Activated B cell treated with CpG ODN at 0.5 μM for 24 hours (primary cell): ENCODE measurements at places on chromosomes 7 and 10. TPM values are rescaled to one million over a fixed set of nuclear protein-coding genes. Genes with fewer than 3 reads are reported as not detected.

- H3K27me3 ChIP-seq, result peaks cover 13% of the 10 kb centered on the region
- H3K4me1 ChIP-seq, result no peaks in the 10 kb centered on the region
- no peak for DNase-seq
- H3K27ac ChIP-seq, result no peak overlapping the region
- no peaks in the 10 kb centered on the region for H3K36me3 ChIP-seq
Measured at GRCh38 chr7:155579565-155579964, 33.2 kb upstream of the CNPY1 start.

DNA sequence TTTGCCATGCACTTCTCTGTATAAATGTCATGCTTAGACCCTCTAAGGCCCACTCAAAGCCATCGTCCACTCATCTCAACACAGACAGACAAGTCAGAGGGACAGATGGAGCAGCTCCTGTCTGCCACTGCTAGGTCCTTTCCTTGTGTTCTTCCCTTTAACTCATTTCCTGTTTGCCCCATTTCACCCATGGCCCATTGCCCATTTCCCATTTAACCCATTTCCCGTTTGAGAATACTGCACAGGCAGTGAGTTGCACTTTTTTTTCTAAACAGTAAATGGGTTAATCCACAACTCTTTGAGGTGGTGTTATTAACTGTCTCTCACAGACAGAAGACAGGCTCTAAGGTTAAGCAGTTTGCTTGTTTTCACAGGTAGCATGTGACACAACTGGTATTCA, 179.3 kb downstream of the NPSR1 start:
- H3K4me3 ChIP-seq, result no peak overlapping the region
- no peak overlapping the region for H3K27ac ChIP-seq
- H3K36me3 ChIP-seq, result no peaks in the 10 kb centered on the region
- H3K4me1 ChIP-seq, result no peaks in the 10 kb centered on the region

GRCh38 chr10:61943674-61944378, 42.3 kb downstream of the ARID5B start:
- peak overlapping the region; percentile 44 for H3K4me3 ChIP-seq
- H3K27me3 ChIP-seq, result no peaks in the 10 kb centered on the region
- H3K4me1 ChIP-seq, result peaks cover 66% of the 10 kb centered on the region
- peak overlapping the region; percentile 91 for H3K27ac ChIP-seq

GRCh38 chr7:107857541-107857912, 33.5 kb upstream of the DLD start:
- peaks cover 7% of the 10 kb centered on the region for H3K4me1 ChIP-seq
- no peak overlapping the region for H3K4me3 ChIP-seq
- peaks cover 4% of the 10 kb centered on the region for H3K27me3 ChIP-seq

GRCh38 chr7:44537442-44537841, 3.7 kb downstream of the NPC1L1 start:
- no peak for DNase-seq
- no peaks in the 10 kb centered on the region for H3K36me3 ChIP-seq

- no peak overlapping the region for H3K4me3 ChIP-seq
- H3K4me1 ChIP-seq, result no peaks in the 10 kb centered on the region
- no peak overlapping the region for H3K27ac ChIP-seq
- H3K27me3 ChIP-seq, result peaks cover 5% of the 10 kb centered on the region
- no peaks in the 10 kb centered on the region for H3K36me3 ChIP-seq
- no peak for DNase-seq
Measured at GRCh38 chr7:94882891-94883290, 24.5 kb upstream of the PPP1R9A start.

GRCh38 chr7:132472463-132473120, 103.7 kb downstream of the PLXNA4 start:
- no peak for DNase-seq
- no peak overlapping the region for H3K27ac ChIP-seq
- no peaks in the 10 kb centered on the region for H3K4me1 ChIP-seq
- no peak overlapping the region for H3K4me3 ChIP-seq
- no peaks in the 10 kb centered on the region for H3K36me3 ChIP-seq

DNA sequence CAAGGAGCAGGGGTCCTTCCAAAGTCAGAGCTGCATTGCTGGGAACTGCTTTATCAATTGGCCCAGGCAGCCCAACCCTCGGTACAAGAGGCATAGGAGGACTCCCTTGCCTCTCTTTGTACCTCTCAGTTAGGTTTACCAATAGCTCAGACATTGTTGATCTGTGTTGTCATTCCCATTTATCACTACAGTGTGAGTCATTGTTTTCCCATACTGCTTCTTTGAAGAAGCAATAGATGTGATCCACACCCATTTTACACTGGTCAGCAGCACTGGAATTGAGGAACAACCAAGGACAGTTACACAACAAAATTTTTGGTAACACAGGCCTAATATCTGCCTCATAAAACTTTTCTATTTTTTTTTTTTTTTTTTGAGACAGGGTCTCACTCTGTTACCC, 307.2 kb downstream of the SNX13 start:
- no peaks in the 10 kb centered on the region for H3K27me3 ChIP-seq
- no peak for DNase-seq
- H3K36me3 ChIP-seq, result no peaks in the 10 kb centered on the region
- H3K4me1 ChIP-seq, result no peaks in the 10 kb centered on the region
- H3K27ac ChIP-seq, result no peak overlapping the region

DNA sequence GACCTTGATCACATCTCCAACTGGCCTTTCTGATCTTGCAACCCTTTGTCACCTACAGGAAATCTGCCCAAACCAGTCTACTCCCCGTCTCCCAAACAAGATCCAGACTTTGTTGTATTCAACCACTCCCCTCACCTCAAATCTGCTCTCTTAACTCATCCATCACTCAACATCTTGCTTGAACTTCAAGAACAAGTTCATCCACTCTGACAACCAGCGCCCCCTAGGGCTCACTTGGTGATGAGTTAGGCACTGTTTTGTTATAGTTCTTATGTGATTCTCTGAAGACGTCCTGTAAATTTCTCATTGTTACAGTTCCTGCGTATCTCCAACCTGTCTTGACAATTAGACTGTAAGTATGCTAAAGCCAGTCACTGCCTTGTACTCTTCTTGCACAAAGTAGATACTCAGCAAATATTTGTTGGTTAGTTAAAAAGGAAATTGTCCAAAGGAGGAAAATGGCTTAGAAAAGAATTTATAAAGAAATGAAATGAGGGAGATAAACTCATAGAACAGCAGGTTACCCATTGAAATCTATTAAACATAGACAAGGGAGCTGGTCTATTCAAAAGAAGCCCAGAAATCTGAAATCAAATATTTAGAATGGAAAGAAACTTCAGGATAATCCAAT, 5.3 kb downstream of the FRMD4A start:
- H3K36me3 ChIP-seq, result no peaks in the 10 kb centered on the region
- no peak for DNase-seq
- H3K4me1 ChIP-seq, result peaks cover 2% of the 10 kb centered on the region

- peaks cover 30% of the 10 kb centered on the region for H3K36me3 ChIP-seq
- H3K4me1 ChIP-seq, result no peaks in the 10 kb centered on the region
- H3K4me3 ChIP-seq, result no peak overlapping the region
- H3K27ac ChIP-seq, result no peak overlapping the region
- H3K27me3 ChIP-seq, result no peaks in the 10 kb centered on the region
Measured at GRCh38 chr7:27615420-27616185, 47.1 kb downstream of the HIBADH start.

DNA sequence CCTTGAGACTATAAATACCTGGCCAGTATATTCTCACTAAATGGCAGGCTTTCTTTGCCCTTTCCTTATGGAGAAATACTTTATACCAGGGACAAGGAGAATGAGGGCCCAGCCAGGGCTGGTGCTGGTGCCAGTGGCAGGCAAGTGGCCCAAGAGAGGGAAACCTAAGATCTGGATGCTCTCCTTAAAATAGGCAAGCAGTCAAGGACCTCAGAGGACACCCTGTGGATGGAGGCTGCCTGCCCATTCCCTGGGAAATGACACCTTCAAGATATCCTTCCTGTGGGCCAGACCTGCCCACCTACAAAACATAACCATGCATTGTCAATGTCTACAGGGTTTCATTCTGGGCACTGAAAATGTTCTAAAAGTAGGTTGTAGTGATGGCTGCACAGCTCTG, 29.1 kb downstream of the POLR3A start:
- no peaks in the 10 kb centered on the region for H3K27me3 ChIP-seq
- DNase-seq, result no peak
- no peaks in the 10 kb centered on the region for H3K4me1 ChIP-seq
- no peak overlapping the region for H3K4me3 ChIP-seq

DNA sequence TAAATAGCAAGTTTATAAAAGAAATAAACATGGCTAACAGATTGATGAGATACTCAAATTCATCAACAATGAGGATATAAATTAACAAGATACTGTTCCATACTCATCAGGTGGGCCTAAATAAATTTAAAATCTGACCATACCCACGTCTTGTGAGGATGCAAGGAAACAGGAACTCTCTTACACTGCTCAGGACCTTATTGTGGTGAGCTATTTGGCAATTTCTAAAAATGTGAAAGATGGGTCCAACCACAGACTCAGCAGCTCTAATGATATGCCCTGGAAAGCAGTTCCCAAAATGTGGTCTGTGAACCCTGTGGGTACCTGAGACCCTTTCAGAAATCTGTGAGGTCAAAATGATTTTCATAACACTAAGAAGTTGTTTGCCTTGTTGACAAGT, 21.5 kb downstream of the RPP38 start:
- peaks cover 34% of the 10 kb centered on the region for H3K36me3 ChIP-seq
- H3K4me3 ChIP-seq, result no peak overlapping the region
- no peaks in the 10 kb centered on the region for H3K27me3 ChIP-seq
- no peak overlapping the region for H3K27ac ChIP-seq

DNA sequence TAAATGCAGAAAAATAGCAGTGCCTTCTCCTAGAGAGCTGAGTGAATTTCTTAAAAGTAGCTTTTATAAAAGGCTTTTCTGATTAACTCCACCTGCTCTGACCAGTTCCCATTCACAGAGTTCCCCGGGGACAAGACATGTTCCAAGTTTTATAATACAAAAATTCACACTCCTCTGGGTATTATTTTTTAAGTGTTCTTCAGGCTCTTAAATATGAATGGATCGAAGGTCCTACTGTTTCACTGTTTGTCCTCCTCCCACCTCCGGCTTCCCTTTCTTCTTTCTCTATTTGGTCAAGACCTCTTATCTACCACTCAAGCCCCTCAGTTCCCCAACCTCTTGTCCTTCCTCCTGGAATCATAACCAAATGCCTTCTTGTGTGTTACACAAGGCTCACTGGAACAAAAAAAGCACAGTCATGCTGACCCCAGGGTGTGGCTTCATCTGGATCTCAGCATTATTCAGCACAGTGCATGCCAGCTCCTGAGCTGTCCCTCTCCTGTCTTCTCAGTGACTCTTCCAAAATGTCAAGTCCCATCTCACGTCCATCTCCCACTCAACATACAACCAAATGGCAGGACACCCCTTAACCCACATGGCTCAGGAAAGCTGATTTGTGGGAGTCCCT, 222.4 kb downstream of the SORCS1 start:
- H3K4me1 ChIP-seq, result no peaks in the 10 kb centered on the region
- DNase-seq, result no peak
- H3K27me3 ChIP-seq, result no peaks in the 10 kb centered on the region
- H3K27ac ChIP-seq, result no peak overlapping the region
- H3K4me3 ChIP-seq, result no peak overlapping the region

GRCh38 chr7:108114117-108114841, 15.9 kb downstream of the LAMB4 start:
- H3K4me3 ChIP-seq, result no peak overlapping the region
- H3K27ac ChIP-seq, result no peak overlapping the region
- no peaks in the 10 kb centered on the region for H3K36me3 ChIP-seq
- no peaks in the 10 kb centered on the region for H3K27me3 ChIP-seq
- DNase-seq, result no peak

- H3K27ac ChIP-seq, result no peak overlapping the region
- no peak overlapping the region for H3K4me3 ChIP-seq
- H3K36me3 ChIP-seq, result peaks cover 65% of the 10 kb centered on the region
- H3K27me3 ChIP-seq, result no peaks in the 10 kb centered on the region
- peaks cover 11% of the 10 kb centered on the region for H3K4me1 ChIP-seq
Measured at GRCh38 chr10:73850211-73850610, 24.1 kb downstream of the CAMK2G start.

DNA sequence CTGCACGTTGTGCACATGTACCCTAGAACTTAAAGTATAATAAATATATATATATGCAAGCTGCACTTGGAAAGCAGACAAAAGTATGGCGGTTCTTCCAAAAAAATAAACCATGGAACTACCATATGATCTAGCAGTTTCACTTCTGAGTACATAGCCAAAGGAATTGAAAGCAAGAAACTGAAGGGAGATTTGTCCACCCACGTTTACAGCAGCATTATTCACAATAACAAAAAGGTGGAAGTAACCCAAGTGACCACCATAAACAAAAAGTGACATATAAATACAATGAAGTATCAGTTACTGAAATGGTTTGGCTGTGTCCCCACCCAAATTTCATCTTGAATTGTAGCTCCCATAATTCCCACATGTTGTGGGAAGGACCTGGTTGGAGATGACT, 525.3 kb upstream of the CELF2 start:
- H3K27ac ChIP-seq, result no peak overlapping the region
- H3K36me3 ChIP-seq, result no peaks in the 10 kb centered on the region
- H3K27me3 ChIP-seq, result peaks cover 6% of the 10 kb centered on the region
- H3K4me3 ChIP-seq, result no peak overlapping the region

DNA sequence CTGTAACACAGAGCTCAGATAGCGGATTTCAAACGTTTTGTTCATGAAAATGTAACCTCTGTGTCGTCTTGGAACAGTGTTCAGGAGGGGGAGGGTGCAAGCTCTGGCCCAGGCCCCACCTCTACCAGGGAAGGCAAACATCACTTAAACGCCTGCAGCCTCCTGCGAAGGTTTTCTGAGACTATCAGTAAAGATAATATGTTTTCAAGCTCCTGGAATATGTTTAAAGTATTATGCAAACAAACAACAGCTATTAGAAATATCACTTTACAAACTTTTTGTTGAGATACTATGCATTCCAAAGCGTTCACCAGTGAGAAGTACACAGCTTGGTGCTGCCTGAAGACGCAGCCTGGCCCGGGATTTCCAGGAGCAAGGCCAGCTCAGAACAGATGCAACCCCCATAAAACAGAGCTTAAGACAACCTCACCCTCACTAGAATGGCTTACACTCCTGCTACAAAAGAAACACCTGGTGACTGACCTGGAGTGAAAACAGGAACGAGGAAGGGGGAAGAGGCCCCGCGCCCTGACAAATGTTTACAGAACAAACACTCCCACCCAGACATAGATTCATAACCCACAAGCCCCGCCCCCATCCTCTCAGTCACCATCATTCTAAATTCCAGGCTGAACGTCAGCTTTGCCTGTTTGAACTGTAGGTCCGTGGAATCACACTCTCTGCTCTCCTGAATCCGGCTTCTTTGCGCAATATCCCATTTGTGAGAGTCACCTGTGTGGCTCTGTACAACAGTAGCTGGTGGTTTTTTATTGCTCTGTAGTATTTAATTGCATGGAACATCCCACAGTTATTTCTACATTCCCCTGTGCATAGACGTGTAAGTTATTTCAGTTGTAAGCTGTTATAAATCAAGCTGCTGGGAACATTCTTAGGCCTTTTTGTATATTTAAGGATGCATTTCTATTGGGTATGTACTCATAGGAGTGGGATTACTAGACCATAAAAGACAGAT, 155.0 kb downstream of the PTPRN2 start:
- DNase-seq, result no peak
- H3K36me3 ChIP-seq, result no peaks in the 10 kb centered on the region
- peaks cover 5% of the 10 kb centered on the region for H3K27me3 ChIP-seq
- H3K27ac ChIP-seq, result no peak overlapping the region
- peaks cover 16% of the 10 kb centered on the region for H3K4me1 ChIP-seq

- no peaks in the 10 kb centered on the region for H3K27me3 ChIP-seq
- no peak overlapping the region for H3K27ac ChIP-seq
- peaks cover 5% of the 10 kb centered on the region for H3K4me1 ChIP-seq
- DNase-seq, result no peak
Measured at GRCh38 chr7:64628192-64628591, 37.7 kb upstream of the ZNF107 start.

Gene MYL10
- not detected in 2 replicates for total RNA-seq

Gene PPP1R9A
- total RNA-seq, result 1.3 and 1.5 TPM in 2 replicates

Gene SEC61A2
- total RNA-seq, result 13.3 and 20.8 TPM in 2 replicates

Gene COBL
- not detected in 2 replicates for total RNA-seq

Gene RELN
- total RNA-seq, result not detected in 2 replicates

Gene DPCD
- 2.3 and 2.9 TPM in 2 replicates for total RNA-seq

Gene ZNF488
- not detected in 2 replicates for total RNA-seq
